ENCODE measurements at places on chromosomes 7 and 10.

GRCh38 chr10:52466464-52466863 is 152.4 kb downstream of the DKK1 start:
- DNase-seq = no peak

GRCh38 chr7:115177103-115177502 is 255.2 kb downstream of the MDFIC start:
- no peak for DNase-seq

DNA sequence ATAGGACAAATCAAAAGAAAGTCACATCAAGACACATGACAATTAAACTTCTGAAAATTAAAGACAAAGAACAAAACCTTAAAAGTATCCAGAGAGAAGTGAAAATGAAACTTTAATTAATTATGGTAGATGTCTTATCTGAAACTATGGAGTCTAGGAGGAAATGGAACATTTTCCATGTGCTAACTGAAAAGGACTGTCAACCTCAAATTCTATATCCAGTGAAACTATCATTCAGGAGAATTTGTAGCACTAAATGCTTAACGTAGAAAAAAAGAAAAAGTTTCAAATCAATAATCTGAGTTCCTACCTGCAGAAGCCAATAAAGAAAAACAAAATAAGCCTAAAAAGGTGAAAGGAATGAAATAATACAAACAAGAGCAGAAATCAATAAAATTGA is 33.1 kb upstream of the C10orf71 start:
- DNase-seq = no peak

GRCh38 chr7:47690902-47691558 is 109.1 kb upstream of the TNS3 start:
- peak; percentile 87 for DNase-seq

- DNase-seq = no peak
Observed at GRCh38 chr7:106863274-106863997, 1.6 kb upstream of the PIK3CG start.

- DNase-seq = no peak
Observed at GRCh38 chr10:119468542-119469324, 73.8 kb downstream of the RGS10 start.

GRCh38 chr7:143305423-143306070 is 10.4 kb upstream of the CLCN1 start:
- no peak for DNase-seq

- DNase-seq = no peak
Observed at GRCh38 chr7:19939746-19940145, 166.3 kb upstream of the TMEM196 start.

- no peak for DNase-seq
Observed at GRCh38 chr10:119350502-119351097, 143.2 kb downstream of the GRK5 start.

DNA sequence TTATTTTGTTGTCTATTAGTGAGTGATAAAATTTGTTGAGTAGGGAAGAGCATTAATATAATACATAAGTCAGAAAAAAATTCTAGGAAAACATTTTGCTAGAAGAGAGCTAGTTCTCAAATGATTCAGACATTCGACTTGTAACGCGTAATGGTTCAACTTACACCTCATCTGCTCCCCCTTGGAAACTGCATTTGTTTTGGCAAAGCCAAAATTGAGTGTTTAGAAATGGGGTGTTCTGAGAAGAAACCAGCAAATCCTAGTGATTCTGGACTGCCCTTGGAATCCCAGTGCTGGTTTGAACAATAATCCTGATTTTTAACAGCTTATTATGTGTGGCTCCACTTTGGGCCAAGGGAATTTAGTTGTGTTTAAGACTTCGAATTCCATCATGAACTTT is 475.7 kb downstream of the SUGCT start:
- no peak for DNase-seq

GRCh38 chr7:34575006-34575405 is 83.0 kb upstream of the NPSR1 start:
- no peak for DNase-seq

DNA sequence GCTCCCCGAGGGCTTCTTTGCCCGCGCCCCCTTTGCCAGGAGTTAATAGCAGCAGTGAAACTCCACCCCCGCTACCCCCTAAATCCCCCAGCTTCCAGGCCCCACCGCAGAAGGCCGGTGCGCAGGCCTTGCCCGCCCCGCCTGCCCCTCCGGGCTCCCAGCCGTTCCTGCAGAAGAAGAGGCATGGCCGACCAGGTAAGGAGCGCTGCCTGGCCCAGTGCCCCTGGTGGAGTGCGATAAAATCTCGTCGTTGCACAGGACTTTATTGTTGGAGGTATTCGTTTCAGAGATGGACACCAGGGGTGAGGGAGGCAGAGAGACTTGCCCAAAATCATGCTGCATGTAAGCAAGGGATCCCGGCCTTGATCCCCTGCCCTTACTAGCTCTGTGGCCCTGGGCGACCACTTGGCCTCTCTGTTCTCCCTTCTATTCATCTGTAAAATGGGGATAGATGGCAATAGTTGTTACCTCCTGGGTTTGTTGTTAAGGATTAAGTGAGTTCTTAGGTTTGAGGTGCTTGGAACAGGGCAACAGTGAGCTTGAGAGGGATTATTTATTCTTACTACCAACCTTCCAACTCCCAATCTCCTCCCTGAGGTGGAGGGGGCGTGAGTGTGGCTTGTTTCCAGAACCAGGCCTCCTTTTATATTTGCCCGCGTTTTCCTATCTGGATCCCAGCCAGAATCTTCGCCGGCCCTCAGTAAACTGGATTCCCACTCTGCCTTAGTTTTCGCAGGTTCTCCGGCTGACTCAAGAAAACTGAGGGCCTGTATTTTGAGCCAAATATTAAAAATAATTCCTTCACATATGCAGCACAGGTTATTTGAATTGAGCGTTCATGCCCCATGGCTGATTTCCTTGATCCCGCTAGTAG is 78.3 kb downstream of the WIPF3 start:
- no peak for DNase-seq

DNA sequence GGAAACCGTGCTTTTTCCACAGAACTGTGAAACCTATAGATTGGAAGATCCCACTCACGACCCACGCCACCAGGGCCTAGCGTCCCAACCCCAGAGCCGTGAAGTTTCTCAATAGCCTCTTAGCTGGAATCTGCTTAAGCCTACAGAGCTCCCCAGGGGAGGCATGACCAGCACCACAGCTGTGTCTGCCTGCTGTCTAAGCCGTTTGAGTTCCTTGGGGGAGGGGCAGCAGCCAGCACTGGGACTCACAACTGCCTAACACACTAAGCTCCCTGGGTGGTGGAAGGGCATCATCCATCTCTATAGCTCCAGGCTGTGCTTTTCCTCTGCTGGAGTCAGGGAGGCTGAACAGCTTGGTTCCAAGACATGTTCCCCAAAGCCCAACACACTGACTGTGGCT is 26.0 kb upstream of the TMEM140 start:
- DNase-seq = no peak

GRCh38 chr7:50629238-50629901 is 64.2 kb upstream of the DDC start:
- no peak for DNase-seq

GRCh38 chr7:13578294-13578693 is 411.2 kb downstream of the ETV1 start:
- no peak for DNase-seq

GRCh38 chr7:115363916-115364315 is 442.0 kb downstream of the MDFIC start:
- no peak for DNase-seq

DNA sequence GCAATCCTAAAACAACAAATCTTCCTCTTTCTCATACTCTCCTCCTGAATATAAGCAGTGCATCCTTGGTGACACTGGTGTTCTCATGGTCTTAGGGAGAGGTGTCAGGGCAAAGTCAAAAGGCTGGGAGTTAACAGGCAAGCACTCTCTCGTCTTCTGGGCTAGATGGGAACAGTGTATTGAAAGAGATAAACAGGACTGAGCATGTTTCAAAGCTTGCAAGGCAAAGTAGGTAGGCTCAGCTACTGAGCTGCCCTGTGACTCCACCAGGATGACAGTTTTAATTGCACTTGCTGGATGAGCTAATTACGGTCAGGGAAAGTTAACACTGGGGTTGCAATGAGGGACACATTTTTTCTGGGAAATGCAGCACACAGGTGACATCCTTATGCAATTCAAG is 554.9 kb upstream of the NRP1 start:
- no peak for DNase-seq

DNA sequence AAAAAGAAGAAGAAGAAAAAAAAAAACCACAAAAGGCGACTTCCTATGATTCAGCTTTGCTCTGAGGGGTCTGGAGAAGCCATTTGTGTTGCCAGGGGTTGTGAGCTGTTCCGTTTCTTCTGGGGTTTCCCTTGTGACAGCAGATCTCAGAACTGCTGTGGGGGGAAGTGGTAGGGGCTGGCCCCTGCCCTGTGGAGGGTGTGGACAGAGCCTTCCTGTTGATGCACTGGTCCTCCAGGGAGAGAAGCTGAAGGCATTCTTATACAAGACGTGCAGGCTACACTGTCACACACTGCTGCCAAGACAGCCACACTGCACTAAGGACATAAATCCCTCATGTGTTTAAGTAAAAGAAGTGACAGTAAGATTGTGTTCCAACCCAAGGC is 17.3 kb upstream of the CSGALNACT2 start:
- DNase-seq = no peak

DNA sequence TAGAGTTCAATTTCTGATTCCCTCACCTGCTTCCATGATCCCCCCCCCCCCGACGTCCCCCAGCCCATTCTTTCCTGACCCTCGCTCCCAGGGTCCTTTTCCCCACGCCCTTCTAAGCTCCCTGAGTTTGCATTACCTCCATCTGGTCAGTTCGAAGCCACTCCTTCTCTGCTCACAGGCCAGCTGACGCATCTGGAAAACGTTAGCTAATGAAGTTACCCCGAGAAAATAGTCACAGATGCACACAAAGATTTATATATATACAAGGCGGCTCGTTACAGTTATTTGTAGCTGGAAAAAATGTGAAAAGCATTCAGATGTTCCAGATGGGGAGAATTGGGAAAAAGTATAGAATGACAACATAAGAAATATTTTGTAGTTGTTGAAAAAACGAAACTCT is 630.0 kb upstream of the FOXK1 start:
- no peak for DNase-seq

DNA sequence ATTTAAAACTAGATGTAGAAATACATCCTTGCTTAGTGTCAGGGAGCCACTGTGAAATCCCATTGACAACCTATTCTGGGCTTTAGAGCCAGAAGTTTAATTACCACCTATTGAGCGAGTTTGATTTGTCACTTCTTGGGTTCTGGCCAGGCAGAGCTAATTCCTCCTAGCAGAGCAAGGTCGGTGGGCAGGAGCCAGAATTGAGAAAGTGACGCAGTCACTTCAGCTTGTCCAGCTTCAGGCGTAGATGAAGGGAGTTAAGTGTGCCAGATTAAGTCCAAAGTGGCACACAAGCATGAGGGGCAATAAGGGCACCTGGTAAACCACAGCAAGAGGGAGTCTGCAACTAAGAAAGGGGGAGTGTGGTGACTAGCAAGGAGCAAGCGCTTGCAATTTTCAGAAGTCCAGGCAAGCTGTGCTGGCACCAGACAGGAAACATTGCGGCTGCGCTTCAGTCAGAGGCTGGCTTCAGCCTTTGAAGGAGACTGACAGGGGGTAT is 119.4 kb downstream of the ST7 start:
- DNase-seq = no peak

DNA sequence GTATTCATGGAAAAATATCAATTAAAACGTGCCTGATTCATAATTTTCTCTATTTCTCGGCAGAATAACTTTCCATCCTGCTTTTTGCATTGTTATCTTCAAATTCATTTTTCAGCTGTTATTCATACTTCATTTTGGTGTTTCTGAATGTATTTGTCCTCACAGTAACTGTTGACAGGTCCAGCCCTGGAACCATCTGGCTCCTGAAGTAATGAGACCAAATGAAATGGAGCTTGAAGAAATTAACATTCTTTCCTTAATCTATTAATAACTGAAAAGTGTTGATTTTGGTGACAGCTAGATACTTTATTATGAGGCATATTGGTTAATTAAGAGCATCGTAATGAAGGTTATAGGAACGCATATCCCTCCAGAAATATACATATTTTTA is 257.0 kb upstream of the MINDY3 start:
- DNase-seq = no peak

GRCh38 chr7:20083781-20084180 is 133.4 kb downstream of the MACC1 start:
- DNase-seq = peak; percentile 3

DNA sequence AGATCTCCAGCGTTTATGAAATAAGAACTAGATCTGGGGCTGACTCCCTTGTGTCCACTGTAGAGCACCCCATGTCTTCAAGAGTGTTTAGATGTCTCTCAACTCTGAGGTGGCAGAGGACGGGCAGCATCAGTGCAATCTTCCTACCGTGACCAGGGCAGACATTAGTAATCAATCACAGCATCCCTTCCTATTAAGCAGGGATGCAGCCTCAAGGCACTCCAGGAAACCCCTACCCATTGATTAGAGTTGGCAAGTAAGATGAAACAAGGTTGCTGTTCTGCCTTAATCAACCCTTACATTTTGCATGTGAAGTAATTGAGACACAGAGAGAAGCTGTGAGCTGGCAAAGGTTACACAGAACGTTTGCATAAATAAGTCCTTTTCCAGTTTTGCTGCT is 283.7 kb upstream of the ZMIZ1 start:
- DNase-seq = no peak

GRCh38 chr7:16204953-16205352 is 216.4 kb downstream of the CRPPA start:
- no peak for DNase-seq

Data from HFF-Myc (cell line).